A549 treated with Mapracorat at 1 μM for 4 hours (cell line): ENCODE measurements at places on chromosomes 12 and 14. TPM values are rescaled to one million over a fixed set of nuclear protein-coding genes. Genes with fewer than 3 reads are reported as not detected.

The IL26 gene
- not detected in 5 replicates for total RNA-seq

The C12orf56 gene
- total RNA-seq: 0.12 TPM in 1 of 5 replicates, not detected in the others

The POTEG gene
- total RNA-seq: not detected in 5 replicates

The GPX2 gene
- 187 to 289 TPM (median 202 TPM) in 5 replicates for total RNA-seq

The PLEK2 gene
- 16.7 to 21.8 TPM (median 18.4 TPM) in 5 replicates for total RNA-seq

The TIMELESS gene
- 31.7 to 38.8 TPM (median 36.6 TPM) in 5 replicates for total RNA-seq

The HOXC12 gene
- not detected in 5 replicates for total RNA-seq

The ANG gene
- 8.6 to 11.0 TPM (median 10.1 TPM) in 5 replicates for total RNA-seq

The SLC4A8 gene
- 0.57 to 1.7 TPM (median 1.3 TPM) in 5 replicates for total RNA-seq

The TBX5 gene
- not detected in 5 replicates for total RNA-seq

The ABCB9 gene
- total RNA-seq: 10.2 to 12.8 TPM (median 11.7 TPM) in 5 replicates

The KRT2 gene
- not detected in 5 replicates for total RNA-seq

The RBMS2 gene
- 9.4 to 18.3 TPM (median 11.8 TPM) in 5 replicates for total RNA-seq

The ZC2HC1C gene
- 3.7 to 5.0 TPM (median 4.2 TPM) in 5 replicates for total RNA-seq

The AKT1 gene
- 82.5 to 118 TPM (median 104 TPM) in 5 replicates for total RNA-seq

The SMCO3 gene
- total RNA-seq: 0.08 to 0.10 TPM in 2 of 5 replicates, not detected in the others

The ANKRD9 gene
- total RNA-seq: 4.5 to 12.8 TPM (median 12.0 TPM) in 5 replicates

The HSPA2 gene
- 31.4 to 37.2 TPM (median 32.7 TPM) in 5 replicates for total RNA-seq

The RFX4 gene
- total RNA-seq: not detected in 5 replicates

The APOF gene
- not detected in 5 replicates for total RNA-seq

The FBXW8 gene
- total RNA-seq: 4.3 to 6.3 TPM (median 5.7 TPM) in 5 replicates

The IKZF4 gene
- total RNA-seq: 2.0 to 3.0 TPM (median 2.8 TPM) in 5 replicates

The CYP27B1 gene
- 1.5 to 2.8 TPM (median 1.7 TPM) in 5 replicates for total RNA-seq

The SRRM4 gene
- total RNA-seq: not detected in 5 replicates

The KIF26A gene
- total RNA-seq: 1.7 to 4.3 TPM (median 4.2 TPM) in 5 replicates

The PGF gene
- total RNA-seq: 3.1 to 4.5 TPM (median 4.1 TPM) in 5 replicates

The KITLG gene
- total RNA-seq: 13.3 to 21.7 TPM (median 16.6 TPM) in 5 replicates

The FAM186B gene
- total RNA-seq: 0.07 to 0.23 TPM (median 0.15 TPM) in 5 replicates

The PSME2 gene
- total RNA-seq: 151 to 185 TPM (median 159 TPM) in 5 replicates

The BDKRB2 gene
- total RNA-seq: 1.00 to 1.3 TPM (median 1.2 TPM) in 5 replicates

The SOAT2 gene
- total RNA-seq: 0.14 to 0.28 TPM (median 0.23 TPM) in 5 replicates

The PPFIA2 gene
- not detected in 5 replicates for total RNA-seq

The C1R gene
- 28.8 to 47.1 TPM (median 29.1 TPM) in 5 replicates for total RNA-seq

The LMO3 gene
- total RNA-seq: not detected in 5 replicates

The SIX6 gene
- not detected in 5 replicates for total RNA-seq

The PIWIL1 gene
- total RNA-seq: not detected in 5 replicates

The CREBL2 gene
- total RNA-seq: 17.3 to 19.8 TPM (median 19.1 TPM) in 5 replicates

The ACTN1 gene
- total RNA-seq: 179 to 208 TPM (median 192 TPM) in 5 replicates

The ACSM4 gene
- total RNA-seq: not detected in 5 replicates

The FBRSL1 gene
- 70.8 to 104 TPM (median 90.5 TPM) in 5 replicates for total RNA-seq

The SERPINA1 gene
- 0.80 to 1.8 TPM (median 1.1 TPM) in 5 replicates for total RNA-seq

The LUM gene
- total RNA-seq: 0.08 to 0.33 TPM (median 0.28 TPM) in 5 replicates

The FGF6 gene
- not detected in 5 replicates for total RNA-seq

The NEUROD4 gene
- not detected in 5 replicates for total RNA-seq
